ENCODE measurements at places on chromosomes 2 and 18. TPM values are rescaled to one million over a fixed set of nuclear protein-coding genes. Genes with fewer than 3 reads are reported as not detected.
A peak's percentile ranks its signal among the peaks of the same experiment; 100 is the strongest.

- DNase-seq = no peak
Measured at GRCh38 chr18:73691118-73691517, 456.5 kb downstream of the FBXO15 start.

GRCh38 chr2:133568172-133568571 lies at the start of gene NCKAP5:
Gene NCKAP5 (minus strand): TSS chr2:133568463. CDS start chr2:133517526, 50,937 bp downstream.
- DNase-seq = peak; percentile 69

ZNF521 gene
- total RNA-seq = 29.5 TPM

TNS1 gene
- 487 TPM for total RNA-seq

RAB31 gene
- total RNA-seq = 16.3 TPM

CHRNA1 gene
- total RNA-seq = 3.0 TPM

CTAGE1 gene
- not detected for total RNA-seq

DNA sequence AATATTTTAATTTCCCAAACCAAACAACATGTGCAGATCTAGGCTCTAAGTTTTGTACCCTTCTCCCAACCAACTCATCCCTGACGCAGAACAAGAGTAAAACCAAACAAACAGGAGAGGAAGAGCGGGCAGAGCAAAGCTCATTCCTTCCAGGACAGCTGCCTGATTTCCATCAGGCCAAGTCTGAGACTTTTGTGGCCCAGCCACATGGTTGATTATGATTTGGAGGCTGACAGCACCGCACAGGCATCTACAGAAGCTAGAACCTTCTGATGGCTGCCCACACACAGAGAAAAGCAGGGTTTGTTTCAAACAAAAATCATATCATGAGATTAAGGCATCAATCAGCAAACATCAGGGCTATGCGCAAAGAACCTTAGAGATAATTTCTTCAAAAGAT lies 262.6 kb downstream of the TNS1 start:
- DNase-seq = no peak

ASB18 gene
- total RNA-seq = not detected

LBH gene
- 16.4 TPM for total RNA-seq

- no peak for DNase-seq
Measured at GRCh38 chr18:48698707-48699106, 159.9 kb downstream of the CTIF start.

ABCG5 gene
- not detected for total RNA-seq

ZNF385B gene
- 2.2 TPM for total RNA-seq

DNA sequence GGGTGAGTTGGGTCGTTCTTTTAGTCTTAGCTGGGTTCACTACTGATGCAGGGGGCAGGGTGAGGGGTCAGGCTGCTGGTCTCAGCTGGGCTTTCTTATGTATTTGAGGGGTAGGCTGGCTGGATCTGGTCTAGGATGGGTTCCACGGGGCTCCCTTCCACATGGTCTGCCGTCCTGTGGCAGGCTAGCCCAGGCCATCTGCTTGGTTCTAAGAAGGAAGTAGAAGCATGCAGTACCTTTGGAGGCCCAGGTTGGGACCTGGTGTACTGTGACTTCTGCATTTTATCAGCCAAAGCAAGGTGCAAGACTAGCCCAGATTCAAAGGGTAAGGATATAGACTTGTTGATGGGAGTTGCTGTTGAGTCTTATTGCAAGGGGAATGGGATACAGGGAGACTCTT lies 35.5 kb upstream of the MGAT5 start:
- no peak for DNase-seq

DNA sequence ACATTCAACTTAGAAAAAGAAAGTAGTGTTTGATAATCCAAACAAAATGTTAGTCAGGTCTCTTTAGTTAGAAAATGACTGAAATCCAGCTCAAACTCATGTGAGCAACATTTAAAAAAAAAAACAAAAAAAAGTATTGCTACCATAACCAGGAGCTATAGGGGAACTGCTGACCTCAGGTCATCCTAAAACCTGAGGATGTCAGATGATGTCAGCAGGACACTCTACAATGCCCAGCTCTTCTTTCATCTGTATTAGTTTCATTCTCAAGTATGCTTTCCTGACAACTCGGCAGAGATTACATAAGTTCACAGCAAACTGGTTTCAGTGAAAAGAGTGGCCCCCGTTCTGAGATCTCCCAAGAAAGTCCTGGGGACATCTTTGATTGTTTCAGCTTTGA lies 4.2 kb upstream of the ESCO1 start:
- no peak for DNase-seq

SALL3 gene
- not detected for total RNA-seq

DNA sequence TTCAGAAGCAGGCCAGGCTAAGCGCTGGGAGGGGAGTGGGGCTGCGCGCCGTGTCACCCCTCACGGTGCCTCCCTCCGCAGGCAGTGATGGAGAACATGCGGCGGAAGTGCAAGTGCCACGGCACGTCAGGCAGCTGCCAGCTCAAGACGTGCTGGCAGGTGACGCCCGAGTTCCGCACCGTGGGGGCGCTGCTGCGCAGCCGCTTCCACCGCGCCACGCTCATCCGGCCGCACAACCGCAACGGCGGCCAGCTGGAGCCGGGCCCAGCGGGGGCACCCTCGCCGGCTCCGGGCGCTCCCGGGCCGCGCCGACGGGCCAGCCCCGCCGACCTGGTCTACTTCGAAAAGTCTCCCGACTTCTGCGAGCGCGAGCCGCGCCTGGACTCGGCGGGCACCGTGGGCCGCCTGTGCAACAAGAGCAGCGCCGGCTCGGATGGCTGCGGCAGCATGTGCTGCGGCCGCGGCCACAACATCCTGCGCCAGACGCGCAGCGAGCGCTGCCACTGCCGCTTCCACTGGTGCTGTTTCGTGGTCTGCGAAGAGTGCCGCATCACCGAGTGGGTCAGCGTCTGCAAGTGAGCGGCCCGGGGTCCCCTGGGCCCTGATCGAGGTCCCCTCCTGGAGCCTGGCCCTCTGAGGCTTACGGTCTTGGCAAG lies 12.2 kb downstream of the WNT10A start:
- DNase-seq = peak; percentile 86

DNA sequence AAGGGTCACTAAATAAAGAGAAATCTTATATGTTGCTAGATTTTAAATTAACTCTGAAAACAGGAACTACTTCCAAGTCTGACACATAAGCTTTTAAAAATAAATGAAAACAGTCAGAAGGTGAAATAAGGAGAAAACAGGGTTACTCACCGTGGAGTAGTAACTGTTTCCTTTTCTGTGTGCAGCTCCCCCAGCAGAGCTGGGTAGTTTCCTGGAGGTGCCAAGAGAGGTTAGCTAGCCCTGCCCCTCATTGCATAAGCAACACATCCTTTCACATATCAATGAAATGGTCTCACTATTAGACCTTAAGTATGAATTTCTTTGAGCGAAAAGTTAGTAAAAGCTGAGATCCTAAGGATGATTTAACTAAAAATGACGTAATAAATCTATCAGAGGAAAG lies 54.0 kb upstream of the GPR75 start:
- no peak for DNase-seq

DNA sequence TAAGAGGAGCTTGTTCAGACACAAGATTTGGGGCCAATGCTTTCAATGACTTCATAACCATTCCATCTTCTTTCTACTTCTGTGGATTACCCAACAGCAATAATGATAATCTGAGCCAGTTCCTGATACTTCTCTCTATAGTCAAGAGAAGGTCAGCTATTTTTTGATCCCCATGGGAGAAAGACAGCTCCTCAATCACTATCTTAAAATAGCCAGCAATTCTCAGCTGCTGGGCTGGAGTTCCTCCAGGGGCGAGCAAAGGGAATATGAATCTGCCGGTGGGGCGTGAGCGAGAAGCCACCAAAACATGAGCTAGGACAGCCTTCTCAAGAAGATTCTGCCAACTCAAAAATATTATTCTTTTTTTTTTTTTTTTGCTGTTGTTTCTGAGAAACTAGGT lies at the start of gene TMEM182:
TSS of gene TMEM182 (plus strand) at position 269 of the 400 bp plus-strand sequence. CDS start 187 bp downstream, outside the sequence.
- DNase-seq = no peak

RAX gene
- not detected for total RNA-seq

GRCh38 chr2:49936965-49937364 lies 782.6 kb upstream of the FSHR start:
- DNase-seq = no peak

DNA sequence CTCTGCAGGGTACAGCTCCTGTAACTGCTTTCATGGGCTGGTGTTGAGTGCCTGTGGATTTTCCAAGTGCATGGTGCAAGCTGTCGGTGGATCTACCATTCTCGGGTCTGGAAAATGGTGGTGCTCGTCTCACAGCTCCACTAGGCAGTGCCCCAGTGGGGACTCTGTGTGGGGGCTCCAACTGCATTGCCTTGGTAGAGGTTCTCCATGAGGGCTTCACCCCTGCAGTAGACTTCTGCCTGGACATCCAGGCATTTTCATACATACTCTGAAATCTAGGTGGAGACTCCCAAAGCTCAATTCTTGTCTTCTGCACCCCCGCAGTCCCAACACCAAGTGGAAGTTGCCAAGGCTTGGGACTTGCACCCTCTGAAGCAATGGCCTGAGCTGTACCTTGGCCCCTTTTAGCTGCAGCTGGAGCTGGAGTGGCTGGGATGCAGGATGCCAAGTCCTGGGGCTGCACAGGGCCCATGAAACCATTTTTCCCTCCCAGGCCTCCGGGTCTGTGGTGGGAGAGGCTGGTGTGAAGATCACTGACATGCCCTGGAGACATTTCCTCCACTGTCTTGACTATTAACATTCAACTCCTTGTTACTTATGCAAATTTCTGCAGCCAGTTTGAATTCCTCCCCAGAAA lies 41.6 kb downstream of the EDAR start:
- no peak for DNase-seq

GRCh38 chr18:48002933-48003365 lies 72.5 kb upstream of the SMAD2 start:
- DNase-seq = peak; percentile 67

DNA sequence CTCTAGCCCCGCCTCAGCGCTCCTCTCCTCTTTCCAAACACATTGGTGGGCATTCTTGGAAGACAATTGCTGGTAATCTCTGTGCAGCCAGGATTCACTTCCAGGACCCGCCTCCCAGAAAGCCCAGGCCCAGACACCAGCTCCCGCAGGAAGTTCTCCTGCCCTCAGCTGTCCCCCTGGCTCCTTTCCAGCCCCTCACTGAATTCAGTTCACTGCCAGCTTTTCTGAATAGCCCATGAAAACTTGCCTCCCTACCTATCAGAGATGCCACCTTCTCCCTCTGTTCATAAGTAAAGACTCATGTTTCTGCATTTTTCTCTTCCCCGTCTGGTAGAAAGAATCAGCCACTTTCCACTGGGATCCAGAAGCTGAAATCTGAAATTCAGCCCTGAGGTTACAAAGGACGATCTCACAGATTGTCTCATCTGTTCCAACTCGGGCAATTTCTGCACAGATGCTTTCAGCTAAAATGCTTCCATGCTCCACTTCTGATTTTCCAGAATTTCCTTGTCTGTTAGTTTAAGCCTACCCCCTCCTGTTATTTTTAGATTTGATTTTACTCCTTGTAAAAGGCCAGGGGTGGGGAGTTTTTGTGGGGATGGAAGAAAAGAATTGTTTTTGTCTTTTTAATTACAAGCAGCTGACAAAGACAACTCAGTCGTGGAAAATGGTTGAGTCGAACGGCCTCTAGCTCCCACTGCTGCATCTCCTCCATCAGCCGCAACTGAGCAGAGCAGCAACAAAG lies 98.1 kb downstream of the SP3 start:
- no peak for DNase-seq

DNA sequence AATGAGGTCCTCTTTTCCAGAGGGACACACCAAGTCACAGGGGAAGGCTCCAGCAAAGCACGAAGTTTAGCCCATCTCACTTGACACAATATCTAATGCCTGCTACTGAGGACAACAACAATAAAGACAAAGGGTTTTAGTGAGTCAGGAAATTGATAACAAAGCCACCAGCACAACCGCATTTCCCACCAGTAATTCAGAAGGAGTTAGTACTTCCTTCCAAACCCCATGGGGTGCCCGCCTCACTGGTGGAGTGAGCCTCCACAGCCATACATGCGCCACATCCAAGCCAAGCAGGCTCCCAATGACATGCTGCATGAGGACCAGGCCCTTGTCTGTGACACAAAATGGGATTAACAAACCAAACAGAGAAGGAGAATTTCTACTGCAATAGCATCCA lies 40.1 kb downstream of the MRPL35 start:
- DNase-seq = no peak

DNA sequence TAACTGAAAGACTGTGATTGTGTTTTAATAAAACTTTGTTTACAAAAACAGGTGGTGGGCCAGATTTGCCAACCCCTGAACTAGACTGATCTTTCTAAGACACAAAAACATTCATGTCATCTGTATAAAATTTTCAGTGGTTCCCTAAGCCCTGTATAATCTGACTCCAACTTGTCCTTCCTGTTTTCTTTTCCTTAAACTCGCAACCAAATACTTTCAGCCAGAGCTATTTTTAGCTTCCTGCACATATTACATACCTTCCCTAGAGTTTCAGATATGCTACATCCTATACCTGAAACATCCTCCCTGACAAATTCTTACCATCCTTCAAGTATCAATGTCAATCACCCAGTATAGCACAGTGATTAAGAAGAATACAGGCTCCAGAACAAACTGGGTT lies 4.8 kb downstream of the GCFC2 start:
- DNase-seq = no peak

DNA sequence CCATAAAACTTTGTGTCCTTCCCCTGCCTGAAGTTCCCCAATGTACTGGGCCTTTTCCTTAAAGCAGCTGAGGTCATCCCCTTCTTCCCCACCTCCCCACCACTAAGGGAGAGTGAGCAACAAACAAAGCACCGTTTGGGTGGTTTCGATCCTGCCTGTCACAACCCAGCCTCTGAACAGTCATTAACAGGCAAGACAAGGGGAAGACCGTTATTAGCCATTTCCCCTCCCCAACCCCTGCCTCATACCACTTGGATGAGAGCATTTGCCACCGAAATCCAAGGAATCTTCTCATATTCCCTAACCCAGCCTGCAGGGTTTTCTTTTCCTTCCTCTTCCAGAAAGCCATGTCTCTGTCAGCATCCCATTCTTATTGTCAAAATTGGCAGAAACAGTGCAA lies 65.6 kb downstream of the STRADB start:
- no peak for DNase-seq

GRCh38 chr2:47984041-47984440 lies 77.7 kb upstream of the FBXO11 start:
- no peak for DNase-seq

ERICH2 gene
- not detected for total RNA-seq

DNA sequence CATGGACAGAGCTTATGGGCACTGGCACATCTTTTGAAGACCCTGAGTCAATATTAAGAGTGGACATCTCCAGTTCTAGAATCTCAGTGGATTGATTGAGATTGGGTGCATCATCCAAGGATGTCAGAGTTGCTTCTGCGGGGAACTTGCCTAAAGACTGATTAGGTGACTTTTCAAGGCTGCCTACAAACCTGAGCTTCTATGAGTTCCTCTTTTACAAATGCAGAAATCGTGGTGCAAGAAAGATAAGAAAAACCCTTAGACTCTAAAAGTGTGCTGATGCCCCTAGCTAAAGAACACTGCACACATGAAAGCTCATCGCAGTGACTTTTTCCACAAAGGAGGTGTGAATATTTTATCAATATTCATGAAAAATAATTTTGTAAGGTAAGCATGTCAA lies 86.8 kb upstream of the NEDD4L start:
- DNase-seq = no peak

KCNJ13 gene
- total RNA-seq = not detected

KRTCAP3 gene
- total RNA-seq = 34.6 TPM

Measured in transverse colon (tissue), 4 donors.